Stimulated activated CD4-positive, alpha-beta T cell treated with anti-CD3 and anti-CD28 coated beads, Interleukin-1b, Interleukin-23, amount 100 ng/mL, for 4 hours (primary cell): ENCODE measurements at places on chromosomes 4 and X.

GRCh38 chr4:72473434-72473900 is 95.6 kb downstream of the ADAMTS3 start:
- no peak for DNase-seq

GRCh38 chrX:140053846-140054245 is 88.5 kb upstream of the CXorf66 start:
- no peak for DNase-seq

GRCh38 chr4:73053974-73054480 is 15.5 kb downstream of the COX18 start:
- DNase-seq = no peak

- DNase-seq = no peak
Observed at GRCh38 chr4:140718241-140718952, 37.8 kb downstream of the TBC1D9 start.

GRCh38 chr4:54659749-54660535 is 2.2 kb downstream of the KIT start:
- no peak for DNase-seq

- no peak for DNase-seq
Observed at GRCh38 chr4:138710297-138710696, 305.3 kb upstream of the NOCT start.

DNA sequence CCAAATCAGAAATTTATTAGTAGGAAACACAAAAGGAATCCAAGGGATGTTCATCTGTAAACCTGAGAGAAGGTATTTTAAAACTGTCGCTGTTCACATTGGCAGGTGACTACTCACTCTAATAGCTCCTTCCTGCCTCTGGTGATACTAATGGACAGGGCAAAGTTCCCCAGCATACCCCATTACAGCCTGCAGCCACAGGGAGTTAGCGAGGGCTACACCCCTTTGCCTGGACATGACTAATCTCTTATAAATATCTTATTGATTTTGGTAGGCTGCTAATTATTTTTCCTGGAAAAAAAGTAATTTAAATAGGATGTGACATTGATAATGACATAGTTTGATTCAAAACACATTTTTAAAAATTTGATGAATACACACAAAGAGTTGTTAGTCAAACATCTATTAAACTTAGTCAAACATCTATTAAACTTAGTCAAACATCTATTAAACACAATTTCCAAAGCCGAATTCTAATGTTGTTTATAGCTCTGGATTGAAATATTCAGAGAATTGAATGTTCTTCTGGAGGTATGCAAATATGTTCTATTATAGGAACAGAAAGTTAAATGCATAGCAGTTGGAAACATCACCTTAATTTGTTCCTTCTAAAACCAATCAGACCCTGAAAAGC is 83.0 kb upstream of the CBR4 start:
- no peak for DNase-seq

GRCh38 chrX:39643550-39643949 is 454.2 kb downstream of the BCOR start:
- no peak for DNase-seq

DNA sequence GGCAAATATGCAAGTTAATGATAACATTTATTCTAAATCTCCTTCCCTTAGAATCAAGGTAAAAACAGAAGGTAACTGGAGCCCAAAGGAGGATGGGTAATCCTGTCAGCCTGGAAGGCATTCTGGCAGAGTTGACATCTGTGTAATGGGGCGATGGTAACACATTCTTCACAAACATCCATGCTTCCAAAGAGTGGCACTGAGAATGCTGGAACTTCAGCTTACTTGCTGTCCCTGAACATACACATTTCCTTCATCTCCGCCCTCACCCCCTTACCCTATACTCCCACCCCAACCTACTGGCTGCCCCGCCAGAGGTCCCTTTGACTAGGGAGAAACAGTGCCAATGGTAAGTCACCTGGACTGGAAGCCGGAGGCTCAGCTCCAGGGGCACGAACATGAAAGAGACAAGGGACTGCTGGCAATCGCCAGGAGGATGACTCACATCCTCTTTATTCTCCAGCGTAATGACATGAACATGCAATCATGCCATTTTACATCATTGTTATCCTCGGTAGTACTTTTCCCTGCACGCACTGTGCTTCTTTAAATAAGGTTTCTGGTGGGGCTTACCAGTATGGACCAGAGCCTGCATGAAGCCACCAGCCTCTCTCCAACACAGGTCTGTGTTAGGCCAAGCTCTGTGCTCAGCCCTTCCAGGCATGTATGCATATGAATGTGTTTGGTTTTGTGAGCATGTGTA is 694.2 kb upstream of the TENM3 start:
- no peak for DNase-seq

GRCh38 chrX:16851421-16851820 is 18.7 kb downstream of the RBBP7 start:
- no peak for DNase-seq

DNA sequence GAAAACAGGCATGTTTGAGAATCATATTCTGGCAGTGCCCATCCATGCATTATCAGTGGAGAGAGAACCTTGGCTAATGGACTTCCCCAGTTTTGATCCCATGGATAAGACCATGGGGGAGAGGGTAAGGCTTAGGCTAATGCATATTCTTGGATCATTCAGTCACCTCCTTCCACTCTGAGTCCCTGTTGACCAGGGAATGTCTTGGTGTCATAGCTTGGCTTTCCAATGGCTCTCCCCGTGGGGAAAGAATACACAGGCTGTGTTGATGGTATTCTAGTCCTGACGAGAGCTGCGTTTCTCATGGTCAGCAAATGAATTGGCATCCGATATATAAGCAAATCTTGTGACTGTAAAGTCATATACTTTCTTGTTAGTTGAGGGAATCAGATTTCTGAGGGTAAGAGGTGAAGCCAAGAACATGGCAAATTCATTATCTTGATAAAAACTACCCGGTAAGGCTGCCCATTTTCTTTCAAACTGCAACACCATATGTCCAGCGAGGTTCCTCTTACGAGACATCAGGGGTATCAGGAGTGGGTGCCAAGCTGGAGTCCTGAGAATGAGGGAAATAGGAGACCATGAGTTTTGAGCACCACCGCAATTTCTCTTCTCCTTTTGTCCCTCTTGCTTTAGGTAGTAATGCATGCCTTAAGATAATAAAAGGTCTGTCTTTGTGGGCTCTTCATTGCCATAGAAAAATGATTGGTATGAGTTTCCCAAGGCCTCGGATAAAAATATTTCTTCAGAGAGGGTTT is 18.0 kb downstream of the RHOH start:
- DNase-seq = no peak

GRCh38 chrX:116111934-116112595 is 58.5 kb upstream of the AGTR2 start:
- no peak for DNase-seq

DNA sequence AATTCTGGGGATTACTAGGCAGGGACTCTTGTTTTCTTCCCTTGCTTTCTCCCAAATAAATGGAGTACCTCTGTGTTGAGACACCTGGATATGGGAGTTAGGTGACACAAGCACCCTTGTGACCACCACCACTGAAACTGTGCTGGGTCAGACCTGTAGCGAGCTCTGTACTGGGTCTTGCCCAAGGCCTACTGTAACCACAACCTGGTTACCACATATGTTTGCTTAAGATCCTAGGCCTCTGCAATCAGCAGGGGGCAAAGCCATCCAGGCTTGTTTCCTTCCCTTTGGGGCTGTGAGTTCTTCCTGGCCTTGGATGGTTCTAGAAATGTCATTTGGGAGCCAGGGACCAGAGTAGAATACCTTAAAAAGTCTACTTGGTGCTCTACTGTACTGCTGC is 49.4 kb downstream of the LPAR4 start:
- no peak for DNase-seq

DNA sequence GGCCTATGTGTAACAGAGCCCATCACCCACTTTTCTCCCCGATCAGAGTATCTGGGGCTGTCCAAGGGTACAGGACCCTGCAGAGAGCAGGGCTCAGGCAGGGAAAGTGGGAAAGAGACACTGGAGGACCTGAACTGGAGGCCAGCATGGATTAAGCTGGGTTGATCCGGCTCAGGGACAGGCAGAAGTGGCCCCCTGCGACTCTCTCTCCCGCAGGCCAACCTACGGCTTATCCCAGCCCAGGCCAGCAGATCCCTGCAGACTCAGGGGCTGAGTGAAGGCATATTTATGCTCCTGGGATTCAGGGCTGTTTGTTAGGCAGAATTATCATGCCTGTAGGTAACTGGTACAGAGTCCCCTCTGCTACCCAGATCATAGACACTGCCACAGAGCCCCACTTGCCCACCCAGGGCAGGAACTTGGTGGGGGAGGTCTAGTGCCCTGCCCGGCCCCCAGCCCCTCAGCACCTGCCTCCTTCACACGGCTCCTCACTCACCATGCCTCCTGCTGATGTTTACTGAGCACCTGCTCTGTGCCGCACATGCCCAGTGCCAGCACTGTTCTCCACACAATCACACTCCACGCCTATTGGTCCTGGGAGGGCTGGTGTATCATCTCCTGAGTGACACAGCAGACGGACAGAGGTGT is 87.3 kb downstream of the ADRA2C start:
- DNase-seq = no peak

DNA sequence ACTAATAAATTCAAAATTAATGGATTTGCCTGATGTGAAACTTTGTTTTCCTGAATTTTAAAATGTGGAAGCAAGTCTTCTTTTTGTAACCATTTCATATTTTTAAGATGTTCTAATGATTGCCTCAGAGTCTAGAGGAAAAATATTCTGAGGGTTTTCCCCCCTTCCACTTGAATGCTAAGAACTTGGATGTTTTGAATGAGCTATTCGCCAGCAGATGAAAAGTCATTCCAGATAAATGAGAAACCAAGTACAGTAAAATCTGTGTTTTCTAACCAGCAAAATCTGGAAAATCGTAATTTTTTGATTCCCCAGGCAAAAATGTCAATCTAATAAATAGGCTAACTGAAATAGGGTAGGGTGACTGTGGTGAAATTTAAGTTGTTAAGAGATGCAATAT is 45.6 kb downstream of the SLIT2 start:
- no peak for DNase-seq

DNA sequence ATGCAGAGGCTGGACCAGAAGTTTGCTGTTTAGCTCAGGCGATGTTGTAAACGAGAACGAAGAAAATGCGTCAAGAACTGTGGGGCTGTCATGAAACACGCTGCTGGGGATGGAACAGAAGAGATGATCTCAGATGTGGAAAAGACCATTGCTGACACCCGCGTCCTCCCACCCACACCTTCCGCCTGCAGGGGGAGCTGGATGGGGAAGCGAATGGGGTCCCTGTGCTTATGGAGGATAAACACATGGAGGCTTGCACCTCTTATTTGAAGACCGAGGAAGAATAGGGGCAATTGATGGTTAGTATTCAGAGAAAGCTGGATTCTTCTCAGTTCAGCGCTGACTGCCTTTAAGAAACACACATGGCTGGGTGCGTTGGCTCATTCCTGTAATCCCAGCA is 63.9 kb downstream of the GPR143 start:
- no peak for DNase-seq

- no peak for DNase-seq
Observed at GRCh38 chr4:181599134-181599533, 644.1 kb upstream of the TENM3 start.

DNA sequence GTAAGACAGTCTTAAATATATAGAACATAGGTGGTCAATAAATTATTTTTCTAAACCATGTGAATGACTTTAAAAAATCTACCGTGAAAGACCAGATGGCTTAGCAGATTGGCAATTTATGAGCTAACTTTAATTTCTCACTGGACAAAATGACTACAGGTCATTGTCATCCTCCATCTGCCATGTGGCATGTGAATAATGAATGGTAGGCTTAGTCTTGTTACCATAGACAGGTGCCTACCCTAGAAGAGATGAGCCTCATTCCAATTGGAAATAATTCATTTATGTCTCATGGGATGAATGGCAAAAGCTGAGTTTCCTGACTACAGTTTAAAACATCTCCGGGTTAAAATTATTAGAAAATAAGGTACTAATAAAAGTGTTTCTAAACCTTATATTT is 1043.3 kb downstream of the FAT4 start:
- DNase-seq = no peak

- DNase-seq = no peak
Observed at GRCh38 chr4:70902577-70903290, 565 bp downstream of the MOB1B start.

DNA sequence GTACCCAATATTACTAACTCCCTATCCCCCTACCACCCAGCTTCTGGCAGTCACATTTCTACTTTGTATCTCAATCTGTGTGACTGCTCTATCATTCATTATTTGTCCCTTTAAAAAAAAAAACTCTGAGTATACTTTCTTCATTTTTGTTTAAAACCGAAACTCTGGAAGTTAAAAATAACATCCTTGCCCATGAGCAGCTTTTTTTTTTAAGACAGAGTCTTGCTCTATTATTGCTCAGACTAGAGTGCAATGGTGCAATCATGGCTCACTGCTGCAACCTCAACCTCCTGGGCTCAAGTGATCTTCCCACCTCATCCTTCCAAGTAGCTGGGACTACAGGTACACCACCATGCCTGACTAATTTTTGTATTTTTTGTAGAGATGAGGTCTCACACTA is 15.8 kb downstream of the UBE2K start:
- DNase-seq = no peak

DNA sequence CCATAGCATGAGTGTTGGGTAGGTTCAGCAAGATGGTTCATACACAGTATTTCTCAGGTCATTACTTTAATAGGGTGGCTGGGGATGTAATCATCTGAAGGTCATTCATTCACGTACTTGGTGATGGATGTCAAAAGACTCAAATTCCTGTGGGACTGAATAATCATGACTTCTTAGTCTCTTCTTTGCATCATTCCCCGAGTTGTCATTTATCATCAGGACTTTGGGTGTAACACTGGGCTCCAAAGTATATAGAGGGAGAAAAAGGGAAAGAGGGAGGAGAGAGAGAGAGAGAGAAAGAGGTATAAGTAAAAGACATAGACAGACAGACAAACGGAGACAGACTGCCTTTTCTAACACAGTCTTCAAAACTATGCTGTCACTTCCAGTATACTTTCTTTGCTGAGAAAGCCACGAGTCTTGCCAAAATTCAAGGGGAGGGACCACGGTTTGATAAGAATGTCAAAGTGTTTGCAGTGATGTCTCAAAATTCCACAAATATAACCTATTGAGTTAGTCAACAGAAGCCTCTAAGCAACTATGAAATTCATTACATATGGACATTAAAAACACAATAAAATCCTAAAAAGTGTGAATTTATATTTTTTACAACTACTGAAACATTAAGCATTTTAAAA is 55.9 kb downstream of the UGT2A3 start:
- DNase-seq = no peak

DNA sequence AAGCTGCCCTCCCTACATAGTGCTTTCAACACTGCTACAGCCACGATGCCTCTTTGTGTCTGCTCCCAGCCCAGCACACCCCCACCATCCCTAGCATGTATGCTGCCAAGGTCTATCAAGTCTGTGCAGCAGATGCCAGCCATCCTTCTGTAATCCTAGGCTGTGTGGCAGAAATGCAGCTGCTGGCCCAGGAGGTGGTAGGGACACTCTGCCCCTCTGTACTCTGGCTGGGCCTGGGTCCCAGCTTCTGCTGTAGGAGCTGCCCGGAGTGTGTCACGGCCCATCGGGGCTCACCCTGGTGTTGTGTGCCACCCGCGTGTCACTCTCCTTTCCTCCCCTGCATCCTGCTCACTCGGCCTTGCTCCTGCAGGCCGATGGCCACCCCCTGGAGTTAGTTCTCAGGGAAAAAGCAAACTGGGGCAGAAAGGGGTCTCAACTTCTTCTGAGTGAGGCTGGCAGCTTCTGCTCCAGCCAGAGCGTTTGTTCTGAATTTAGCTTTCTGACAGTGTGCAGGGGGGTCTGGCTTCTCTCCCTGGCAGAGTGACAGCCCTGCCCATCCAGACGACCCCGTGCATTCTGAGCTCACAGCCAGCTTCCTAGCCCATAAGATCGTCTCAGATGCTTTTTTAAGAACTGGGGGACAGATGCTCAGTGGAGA is 22.7 kb downstream of the PSAPL1 start:
- DNase-seq = no peak

- no peak for DNase-seq
Observed at GRCh38 chr4:3029464-3029863, 44.9 kb downstream of the HTT-AS start.
